ENCODE measurements at places on chromosomes 11 and 22. TPM values are rescaled to one million over a fixed set of nuclear protein-coding genes. Genes with fewer than 3 reads are reported as not detected.

- H3K27me3 ChIP-seq: peaks cover 70% of the 10 kb centered on the region
- H3K36me3 ChIP-seq: no peaks in the 10 kb centered on the region
- H3K27ac ChIP-seq: no peak overlapping the region
These were observed 963 bp downstream of the TYMP start for GRCh38 chr22:50528682-50529415.

- H3K27me3 ChIP-seq: no peaks in the 10 kb centered on the region
- H3K36me3 ChIP-seq: peaks cover 61% of the 10 kb centered on the region
These were observed 9.3 kb downstream of the TFIP11 start for GRCh38 chr22:26502688-26503561.

GRCh38 chr11:117573326-117573725 is 223.7 kb downstream of the DSCAML1 start:
- H3K4me3 ChIP-seq: no peak overlapping the region
- no peak overlapping the region for H3K27ac ChIP-seq
- DNase-seq: no peak

GRCh38 chr11:44628730-44629700 is 63.6 kb downstream of the CD82 start:
- H3K27ac ChIP-seq: no peak overlapping the region
- H3K4me3 ChIP-seq: no peak overlapping the region
- H3K36me3 ChIP-seq: no peaks in the 10 kb centered on the region
- no peak for DNase-seq
- H3K27me3 ChIP-seq: 0 out of 2 replicates have a peak, but pooled peaks cover 2% of the 10 kb centered on the region

- H3K36me3 ChIP-seq: no peaks in the 10 kb centered on the region
- H3K4me1 ChIP-seq: no peaks in the 10 kb centered on the region
- H3K27me3 ChIP-seq: no peaks in the 10 kb centered on the region
- H3K27ac ChIP-seq: no peak overlapping the region
- DNase-seq: no peak
- H3K4me3 ChIP-seq: no peak overlapping the region
These were observed 33.8 kb downstream of the TECTA start for GRCh38 chr11:121134741-121135312.

- peaks cover 71% of the 10 kb centered on the region for H3K27me3 ChIP-seq
- no peak for DNase-seq
These were observed 8.4 kb upstream of the FLI1 start for GRCh38 chr11:128685402-128686020.

DNA sequence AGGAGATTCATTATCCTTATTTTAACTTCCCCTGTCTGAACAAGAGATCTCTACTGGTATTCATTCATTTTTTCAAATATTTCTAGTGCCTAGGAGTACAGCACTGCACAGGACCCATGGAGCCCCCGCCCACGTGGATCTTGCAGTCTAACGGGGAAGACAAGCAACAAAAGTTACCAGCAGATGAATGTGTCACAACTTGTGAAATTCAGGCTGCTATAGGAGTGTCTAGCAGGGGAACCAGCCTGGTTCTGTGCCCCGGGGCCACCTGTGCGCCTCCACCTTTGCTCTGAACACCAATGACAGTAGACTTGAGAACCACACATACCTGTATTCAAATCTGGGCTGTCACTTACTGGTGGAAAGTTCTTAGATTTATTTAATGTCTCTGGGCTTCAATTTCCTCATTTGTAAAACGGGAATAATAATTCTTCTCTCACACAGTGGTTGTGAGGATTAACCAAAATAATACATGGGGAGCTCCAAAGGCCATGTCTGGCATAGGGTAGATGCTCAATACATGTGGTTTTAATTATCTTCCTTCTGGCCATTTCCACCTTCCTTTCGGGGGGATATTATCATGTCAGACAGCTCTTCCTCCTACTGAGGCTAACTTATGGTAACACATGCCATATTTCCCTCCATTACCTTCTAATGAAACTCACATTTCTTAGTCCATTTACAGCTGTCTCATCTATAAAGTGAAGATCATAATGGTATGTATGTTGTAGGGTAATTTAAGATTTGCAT is 17.8 kb downstream of the POU2AF1 start:
- H3K36me3 ChIP-seq: no peaks in the 10 kb centered on the region
- H3K27ac ChIP-seq: no peak overlapping the region
- H3K27me3 ChIP-seq: no peaks in the 10 kb centered on the region
- DNase-seq: no peak
- no peaks in the 10 kb centered on the region for H3K4me1 ChIP-seq
- H3K4me3 ChIP-seq: no peak overlapping the region

CASP1 gene
- not detected for total RNA-seq

COPB1 gene
- 72.1 TPM for total RNA-seq

FOLR2 gene
- not detected for total RNA-seq

HORMAD2 gene
- not detected for total RNA-seq

BDNF gene
- 5.4 TPM for total RNA-seq

Measured in H1 (cell line).